Esophagus squamous epithelium (tissue), 5 donors: ENCODE measurements at places on chromosomes 11 and 22.

- no peak for DNase-seq
Observed at GRCh38 chr11:128551611-128552335, 35.6 kb downstream of the ETS1 start.

DNA sequence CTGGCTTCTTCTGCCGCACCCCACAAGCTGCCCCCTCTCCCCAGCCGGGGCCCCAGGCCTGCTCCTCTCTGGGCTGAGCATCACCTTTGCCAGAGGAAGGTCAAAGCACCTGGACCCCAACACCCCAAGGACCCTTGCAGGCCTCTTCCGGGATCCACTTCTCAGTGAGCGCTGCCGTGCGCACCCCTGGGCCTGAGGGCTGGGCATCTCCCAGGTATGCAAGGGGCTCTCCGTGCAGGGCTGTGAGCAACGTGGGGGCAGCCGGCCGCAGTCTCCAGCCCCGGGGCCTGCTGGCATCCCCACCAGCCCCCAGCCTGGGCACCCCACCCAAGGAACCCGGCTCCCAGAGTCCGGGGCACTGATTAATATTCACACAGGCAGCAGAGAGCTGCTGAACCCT lies 64.0 kb downstream of the BRD1 start:
- no peak for DNase-seq

- DNase-seq = no peak
Observed at GRCh38 chr22:44293876-44294275, 18.9 kb downstream of the SHISAL1 start.

DNA sequence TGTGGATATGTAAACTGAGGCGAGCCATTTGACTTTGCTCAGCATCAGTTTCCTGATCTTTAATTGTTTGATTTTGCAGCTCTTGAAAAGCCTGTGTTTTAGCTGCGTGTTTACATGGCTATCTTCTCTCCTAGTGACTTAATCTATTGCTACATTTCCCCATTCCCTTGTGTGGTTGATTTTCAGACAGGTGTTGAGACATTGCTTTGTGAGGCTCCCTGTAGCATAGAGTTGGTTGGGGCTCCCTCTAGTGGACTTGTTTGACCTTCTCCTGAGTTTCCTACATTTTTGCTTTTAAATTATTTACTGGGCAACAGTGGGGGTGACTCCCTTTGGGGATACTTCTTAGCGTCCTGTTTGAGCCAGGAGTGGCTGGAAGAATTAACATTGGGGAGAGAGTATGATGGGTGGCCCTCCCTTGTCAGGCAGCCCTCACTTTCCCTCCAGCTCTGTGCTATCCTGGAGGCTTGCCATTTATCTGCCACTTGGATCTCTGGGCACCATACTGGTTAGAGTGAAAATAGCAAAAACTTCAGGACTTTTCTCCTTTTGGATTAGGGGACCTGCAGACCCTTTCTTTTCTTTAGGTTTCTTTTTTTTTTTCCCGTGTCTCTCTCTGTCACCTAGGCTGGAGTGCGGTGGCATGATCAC lies 9.2 kb upstream of the CBL start:
- DNase-seq = no peak

- DNase-seq = no peak
Observed at GRCh38 chr11:17687946-17688670, 31.3 kb upstream of the MYOD1 start.

- no peak for DNase-seq
Observed at GRCh38 chr11:113764527-113765219, 8.8 kb downstream of the ZW10 start.

DNA sequence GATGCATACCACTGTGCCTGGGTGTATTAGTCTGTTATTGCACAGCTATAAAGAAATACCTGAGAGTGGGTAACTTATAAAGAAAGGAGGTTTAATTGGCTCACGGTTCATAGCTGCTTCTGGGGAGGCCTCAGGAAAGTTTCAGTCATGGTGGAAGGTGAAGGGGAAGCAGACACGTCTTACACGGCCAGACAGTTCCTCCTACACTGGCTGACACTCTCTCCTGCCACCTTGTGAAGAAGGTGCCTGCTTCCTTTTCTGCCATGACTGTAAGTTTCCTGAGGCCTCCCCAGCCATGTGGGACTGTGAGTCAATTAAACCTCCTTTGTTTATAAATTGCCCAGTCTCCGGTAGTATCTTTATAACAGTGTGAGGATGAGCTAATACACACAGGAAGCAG lies 33.6 kb upstream of the CD81 start:
- DNase-seq = no peak

DNA sequence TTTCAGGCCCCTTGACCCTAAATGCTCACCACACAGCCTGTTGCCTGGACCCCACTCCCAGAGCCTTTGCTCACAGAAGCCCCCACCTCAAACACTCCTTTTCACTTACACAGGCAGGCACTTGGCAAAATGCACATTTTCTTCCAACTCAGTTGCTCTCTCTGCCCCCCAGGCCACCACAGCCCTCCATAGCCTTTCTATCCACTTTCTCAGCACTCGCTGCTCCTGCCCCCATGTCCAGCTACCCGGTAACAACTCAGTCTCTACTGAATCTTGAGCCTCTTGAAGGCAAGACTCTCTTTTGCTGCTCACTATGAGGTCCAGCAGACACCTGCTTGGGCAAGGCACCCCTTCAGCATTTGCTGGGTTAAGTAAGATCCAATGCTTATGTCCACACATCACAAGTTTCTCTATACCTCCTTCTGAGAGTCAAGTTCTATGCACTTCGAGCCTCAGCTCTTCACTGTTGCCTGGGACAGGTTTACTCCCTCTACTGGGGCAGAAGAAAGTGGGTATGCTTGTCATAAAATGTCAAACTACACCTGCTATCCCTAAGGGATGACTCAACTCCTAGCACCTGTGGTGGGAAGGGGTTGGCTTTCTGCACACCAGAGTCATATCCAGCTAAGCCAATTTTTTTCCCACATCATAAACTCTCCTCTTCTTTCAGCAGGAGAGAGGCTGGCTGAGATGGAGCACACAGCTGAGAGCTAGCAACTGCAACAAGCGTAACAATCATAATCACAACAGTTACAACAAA lies 36.9 kb downstream of the MORC2 start:
- no peak for DNase-seq

GRCh38 chr22:25402501-25403283 lies 161.8 kb upstream of the GRK3 start:
- DNase-seq = no peak

DNA sequence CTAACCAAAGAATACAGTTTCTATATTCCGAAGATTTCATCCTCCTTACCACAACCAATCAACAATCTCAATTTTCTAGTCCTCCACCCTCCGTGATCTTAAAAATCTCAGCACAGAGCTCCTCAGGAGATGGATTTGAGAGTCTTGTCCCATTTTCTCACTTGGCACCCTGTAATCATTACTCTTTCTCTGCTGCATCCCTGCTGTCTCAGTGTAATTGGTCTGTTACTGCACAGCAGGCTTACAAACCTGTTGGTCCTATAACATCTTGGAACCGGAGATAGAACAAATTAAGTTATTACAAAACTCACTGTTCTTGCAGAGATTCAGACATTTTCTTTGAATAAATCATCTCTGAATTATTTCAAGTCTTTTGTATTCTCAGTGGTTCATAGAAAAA lies 1227.2 kb downstream of the JRKL start:
- no peak for DNase-seq

- DNase-seq = no peak
Observed at GRCh38 chr11:119509969-119510401, 87.0 kb upstream of the THY1 start.

- DNase-seq = no peak
Observed at GRCh38 chr22:17477391-17477833, 85.9 kb upstream of the SLC25A18 start.

DNA sequence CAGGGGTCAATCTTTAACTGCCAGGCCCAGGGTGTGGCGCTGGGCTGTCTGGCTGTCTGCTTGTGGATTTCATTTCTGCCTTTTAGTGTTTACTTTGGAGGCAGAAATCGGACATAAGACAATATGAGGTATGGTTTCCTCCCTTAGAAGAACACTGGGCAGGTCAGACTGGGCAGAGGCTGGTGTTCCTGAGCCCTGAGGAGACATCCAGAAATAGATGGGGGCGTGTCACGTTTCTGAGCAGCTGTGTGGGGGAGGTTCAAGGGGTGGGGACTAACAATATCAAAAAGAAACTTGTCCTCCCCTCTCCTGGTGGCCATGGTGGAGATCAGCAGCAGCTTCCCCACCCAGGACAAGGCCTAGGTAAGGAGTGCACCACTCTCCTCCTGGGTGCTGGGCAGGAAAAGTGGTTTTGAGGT lies at the start of gene ART1:
Gene ART1, plus strand, starts transcription at position 312 of the 419 bp plus-strand sequence. CDS start 14,086 bp downstream, outside the sequence.
- no peak for DNase-seq

DNA sequence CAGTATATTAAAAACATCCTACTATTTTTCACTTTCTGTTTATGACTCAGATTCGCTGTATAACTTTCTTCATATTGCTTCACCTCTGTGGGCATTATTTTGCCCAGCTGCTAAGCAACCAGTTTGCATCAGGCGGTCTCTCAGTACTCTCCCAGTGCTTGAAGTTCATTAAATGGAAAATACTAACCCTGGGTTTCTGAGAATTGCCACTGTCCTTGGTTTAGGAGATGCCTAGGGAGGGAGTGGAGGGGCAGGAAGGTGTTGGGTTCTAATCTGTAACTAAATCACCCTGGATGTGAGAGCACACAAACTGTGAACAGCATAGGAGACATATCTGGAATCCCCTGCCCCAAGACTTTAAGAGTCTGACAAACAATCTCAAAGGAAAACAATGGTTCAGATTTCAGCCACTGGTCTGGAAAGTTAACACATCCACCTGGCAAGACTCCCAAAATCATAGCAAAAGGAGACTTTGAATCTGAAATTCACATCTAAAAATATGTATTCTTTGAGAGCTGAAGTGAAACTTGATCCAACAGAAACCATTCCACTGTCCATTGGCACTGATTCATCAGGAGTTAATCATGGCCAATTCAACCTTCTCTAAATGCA lies 540.0 kb downstream of the SOX6 start:
- DNase-seq = no peak

DNA sequence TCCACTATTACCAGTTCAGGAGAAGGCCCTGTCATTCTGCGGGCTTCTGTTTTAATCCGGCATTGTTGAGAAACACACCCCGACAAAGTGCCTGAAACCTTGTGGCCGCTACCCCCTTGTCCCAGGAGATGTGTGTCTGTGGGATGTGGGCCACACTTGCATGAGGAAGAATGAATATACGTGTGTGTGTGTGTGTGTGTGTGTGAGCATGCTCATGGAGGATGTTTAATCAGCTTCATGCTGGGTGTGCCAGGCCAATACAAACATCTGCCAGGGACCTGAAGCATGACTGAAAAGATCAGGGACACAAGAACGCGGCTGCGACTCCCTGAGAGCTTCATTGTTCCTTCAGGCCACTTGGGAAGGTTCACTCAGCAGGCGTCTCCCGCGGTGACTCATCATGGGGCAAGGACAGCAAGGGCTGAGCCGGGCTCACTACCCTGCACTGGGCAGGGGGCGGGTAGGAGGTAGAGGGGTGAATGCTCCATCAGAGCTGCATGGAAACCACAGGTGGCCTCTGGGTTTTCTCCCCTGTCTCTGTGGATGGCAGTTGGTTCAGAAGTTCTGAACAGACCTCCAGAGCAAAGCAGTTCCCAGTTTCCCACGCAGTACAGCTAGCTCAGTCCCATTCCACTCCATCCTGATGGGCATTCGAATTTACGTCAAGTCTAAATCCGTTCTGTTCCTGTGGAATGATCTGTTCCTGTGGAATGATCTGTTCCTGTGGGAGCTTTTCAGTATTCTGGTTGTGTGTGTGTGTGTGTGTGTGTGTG lies 7.0 kb upstream of the MALAT1 start:
- no peak for DNase-seq

DNA sequence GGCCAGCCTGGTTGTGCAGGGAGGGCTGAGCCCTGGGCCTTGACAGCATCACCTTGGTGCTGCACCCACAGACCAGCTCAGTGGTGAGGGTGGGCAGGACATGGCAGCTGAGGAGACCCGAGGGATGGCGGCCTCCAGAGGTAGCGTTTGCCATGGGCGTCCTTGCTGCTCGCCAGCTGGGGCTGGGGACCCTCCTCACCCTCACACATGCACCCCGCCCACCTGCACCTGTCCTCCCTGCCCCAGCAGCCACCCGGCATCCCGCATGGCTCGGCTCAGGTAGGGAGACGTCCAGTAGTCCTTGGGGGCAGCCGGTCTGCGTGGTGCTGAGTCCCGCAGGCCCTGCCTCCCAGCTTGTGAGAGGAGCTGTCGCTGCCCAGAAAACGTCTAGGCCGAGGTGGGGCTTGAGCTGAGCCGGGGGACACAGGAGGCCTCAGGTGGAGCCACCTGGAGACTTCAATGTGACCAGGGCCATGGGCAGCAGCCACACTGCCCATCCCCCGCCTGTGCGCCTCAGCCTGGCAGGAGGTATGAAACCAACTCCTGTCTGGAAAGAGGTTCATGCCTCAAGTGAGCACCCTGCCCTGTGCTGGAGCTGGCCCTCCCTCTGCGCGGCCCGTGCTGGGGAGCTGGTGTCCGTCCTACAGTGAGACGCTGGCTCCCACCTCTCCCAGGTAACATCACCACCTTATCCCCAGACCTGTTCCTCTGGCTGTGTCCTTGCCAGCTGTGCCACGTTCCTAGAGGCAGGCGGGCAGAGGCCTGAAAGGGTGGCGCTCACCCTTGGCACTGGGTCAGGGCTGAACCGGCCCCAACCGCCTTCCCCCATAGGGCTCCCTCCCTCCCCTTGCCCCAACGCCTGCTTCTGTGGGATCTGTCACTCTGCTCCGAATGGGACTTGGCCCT lies 3.3 kb upstream of the TRABD start:
- no peak for DNase-seq

- DNase-seq = no peak
Observed at GRCh38 chr22:24384131-24384530, 43.3 kb upstream of the ADORA2A start.

- DNase-seq = no peak
Observed at GRCh38 chr11:14380947-14381561, 22.1 kb upstream of the RRAS2 start.

DNA sequence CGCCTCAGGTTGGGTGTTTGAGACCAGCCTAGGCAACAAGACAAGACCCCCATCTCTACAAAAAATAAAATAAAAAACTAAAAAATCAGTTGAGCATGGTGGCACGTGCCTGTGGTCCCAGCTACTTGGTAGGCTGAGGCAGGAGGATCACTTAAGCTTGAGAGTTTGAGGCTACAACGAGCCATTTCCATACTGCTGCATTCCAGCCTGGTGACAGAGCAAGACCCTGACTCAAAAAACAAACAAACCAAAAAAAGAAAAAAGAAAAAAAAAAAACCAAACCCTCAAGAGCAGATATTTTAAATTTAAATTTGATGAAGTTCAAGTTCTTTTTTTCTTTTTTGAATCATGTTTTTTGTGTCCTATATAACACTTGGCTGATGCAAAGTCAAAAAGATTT lies 7.2 kb upstream of the CCDC83 start:
- DNase-seq = no peak

DNA sequence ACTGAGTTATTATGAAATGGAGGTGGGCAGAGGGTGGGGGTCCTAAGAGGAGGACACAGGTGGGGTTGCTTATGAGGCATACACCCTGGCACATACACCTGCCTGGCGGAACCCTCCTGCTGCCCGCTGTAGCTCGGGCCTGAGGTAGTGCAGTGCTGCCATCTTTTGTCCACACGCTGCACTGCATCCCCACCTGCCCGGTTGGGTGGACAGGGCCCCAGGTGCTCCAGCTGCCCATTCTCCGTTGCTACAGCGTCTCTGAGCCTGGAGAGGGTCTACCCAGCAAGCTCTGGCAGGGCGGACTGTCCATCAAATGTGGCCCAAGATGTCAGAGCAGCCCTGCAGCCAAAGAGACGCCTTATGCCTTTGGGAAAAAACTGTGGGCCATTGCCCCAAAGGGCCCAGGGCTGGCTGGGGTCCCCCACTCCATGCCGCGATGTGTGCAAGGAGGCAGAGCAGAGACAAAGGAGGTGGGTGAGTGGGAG lies 131.2 kb downstream of the BUD13 start:
- DNase-seq = no peak
